G401 (cell line): ENCODE measurements at places on chromosomes 2 and 18. TPM values are rescaled to one million over a fixed set of nuclear protein-coding genes. Genes with fewer than 3 reads are reported as not detected.

The SLC9A4 gene
- not detected in 2 replicates for total RNA-seq

- DNase-seq: no peak
These were observed 34.9 kb downstream of the COA5 start for GRCh38 chr2:98573426-98573825.

DNA sequence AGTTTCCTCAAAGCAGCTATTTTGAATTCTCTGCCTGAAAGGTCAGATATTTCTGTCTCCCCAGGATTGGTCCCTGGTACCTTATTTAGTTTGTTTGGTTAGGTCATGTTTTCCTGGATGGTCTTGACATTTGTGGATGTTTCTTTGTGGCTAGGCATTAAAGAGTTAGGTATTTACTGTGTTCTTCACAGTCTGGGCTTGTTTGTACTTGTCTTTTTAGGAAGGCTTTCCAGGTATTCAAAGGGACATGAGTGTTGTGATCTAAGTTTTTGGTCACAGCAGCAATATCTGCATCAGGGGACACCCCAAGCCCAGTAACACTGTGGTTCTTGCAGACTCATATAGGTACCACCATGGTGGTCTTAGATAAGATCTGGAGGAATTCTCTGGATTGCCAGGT is 11.8 kb downstream of the MYO3B start:
- DNase-seq: no peak

The MGAT5 gene
- 0.07 and 0.31 TPM in 2 replicates for total RNA-seq

The KCNG2 gene
- total RNA-seq: 3.8 and 8.6 TPM in 2 replicates

GRCh38 chr2:11697103-11697871 is 27.3 kb upstream of the NTSR2 start:
- DNase-seq: no peak

- DNase-seq: no peak
These were observed 28.4 kb upstream of the RNU4ATAC start for GRCh38 chr2:121502246-121502645.

DNA sequence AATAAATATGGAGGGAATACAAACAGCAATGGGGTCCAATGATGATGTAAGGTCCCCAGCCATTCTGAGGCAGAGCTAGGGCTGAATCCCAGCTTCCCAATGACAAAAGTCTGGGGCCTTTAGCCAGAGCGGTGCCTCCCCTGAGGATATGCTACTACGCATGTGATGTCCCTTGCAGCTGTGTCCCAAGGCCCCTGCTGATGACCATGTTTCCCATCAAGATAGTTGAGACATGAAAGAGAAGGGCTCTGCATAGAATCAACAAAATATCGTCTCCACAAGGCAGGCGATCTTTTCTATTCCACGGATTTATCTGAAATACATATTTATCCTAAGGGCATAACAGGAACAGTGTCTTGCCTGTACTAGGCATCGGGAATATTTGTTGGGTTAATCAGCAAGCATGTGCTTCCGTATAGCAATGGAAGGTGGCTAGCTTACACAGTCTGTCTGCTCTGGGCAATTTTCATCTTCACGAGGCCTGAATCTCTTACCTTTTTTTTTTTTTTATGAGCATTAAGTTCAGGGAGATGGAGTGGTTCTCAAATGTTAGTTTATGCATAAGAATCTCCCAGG is 284.6 kb downstream of the CNTNAP5 start:
- no peak for DNase-seq

The CFC1 gene
- not detected in 2 replicates for total RNA-seq

The LHCGR gene
- total RNA-seq: not detected in 2 replicates

- no peak for DNase-seq
These were observed 43.3 kb upstream of the LGALSL start for GRCh38 chr2:64410671-64411070.
